ENCODE measurements at places on chromosomes 13 and 19.
A peak's percentile ranks its signal among the peaks of the same experiment; 100 is the strongest.

DNA sequence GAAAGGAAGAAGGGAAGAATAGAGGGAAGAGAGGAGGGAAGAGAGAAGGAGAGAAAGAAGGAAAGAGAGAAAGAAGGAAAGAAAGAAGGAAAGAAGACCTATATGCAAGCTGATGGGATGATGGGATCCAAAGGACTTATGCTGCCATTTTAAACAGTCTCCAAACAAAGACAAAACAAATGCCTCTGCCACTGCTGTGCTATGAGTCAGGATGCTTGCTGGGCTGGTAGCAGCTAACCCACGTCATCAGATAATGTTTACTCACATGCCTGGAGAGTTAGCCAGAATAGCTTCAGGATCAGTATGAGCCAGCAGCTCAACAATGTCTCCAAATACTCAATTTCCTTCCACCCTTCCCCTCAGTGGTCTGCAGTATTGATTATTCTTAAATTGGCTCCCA lies 12.0 kb upstream of the ZNF274 start:
- no peak for DNase-seq

DNA sequence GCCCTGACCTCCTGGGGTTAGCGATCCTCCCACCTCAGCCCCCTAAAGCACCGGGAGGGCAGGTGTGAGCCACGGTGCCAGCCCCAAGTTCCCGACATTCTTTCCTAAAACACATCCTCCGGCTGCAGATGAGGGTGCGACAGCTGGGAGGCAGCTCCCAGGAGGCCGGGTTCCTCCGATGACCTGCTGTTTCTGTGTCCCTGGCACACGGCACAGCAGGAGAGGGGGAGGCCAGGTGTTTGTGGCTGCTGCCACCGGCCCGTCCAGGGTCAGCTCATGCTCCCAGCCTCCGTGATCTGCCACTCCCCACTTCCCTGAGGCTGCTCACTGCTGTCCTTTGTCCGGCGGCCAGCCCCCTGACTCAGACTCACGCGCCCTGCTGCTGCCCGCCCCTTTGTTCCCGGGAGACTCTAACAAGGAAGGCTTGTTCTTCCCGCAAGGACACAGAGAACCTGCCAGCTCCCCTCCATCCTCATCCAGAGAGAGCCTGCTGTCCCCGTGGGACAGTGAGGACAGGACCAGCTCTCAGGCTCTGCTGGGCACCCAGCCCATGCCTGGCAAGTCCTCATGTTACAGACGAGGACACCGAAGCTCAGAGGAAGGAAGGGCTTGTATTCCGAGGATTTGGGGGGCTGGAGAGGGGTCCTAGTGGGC lies 10.6 kb upstream of the MADCAM1 start:
- no peak for DNase-seq

GRCh38 chr13:24203273-24203672 lies 42.8 kb downstream of the SPATA13 start:
- DNase-seq, result no peak

GRCh38 chr19:5081443-5082161 lies 112.7 kb downstream of the KDM4B start:
- no peak for DNase-seq

GRCh38 chr13:106371024-106371423 lies 164.4 kb downstream of the EFNB2 start:
- DNase-seq, result no peak

DNA sequence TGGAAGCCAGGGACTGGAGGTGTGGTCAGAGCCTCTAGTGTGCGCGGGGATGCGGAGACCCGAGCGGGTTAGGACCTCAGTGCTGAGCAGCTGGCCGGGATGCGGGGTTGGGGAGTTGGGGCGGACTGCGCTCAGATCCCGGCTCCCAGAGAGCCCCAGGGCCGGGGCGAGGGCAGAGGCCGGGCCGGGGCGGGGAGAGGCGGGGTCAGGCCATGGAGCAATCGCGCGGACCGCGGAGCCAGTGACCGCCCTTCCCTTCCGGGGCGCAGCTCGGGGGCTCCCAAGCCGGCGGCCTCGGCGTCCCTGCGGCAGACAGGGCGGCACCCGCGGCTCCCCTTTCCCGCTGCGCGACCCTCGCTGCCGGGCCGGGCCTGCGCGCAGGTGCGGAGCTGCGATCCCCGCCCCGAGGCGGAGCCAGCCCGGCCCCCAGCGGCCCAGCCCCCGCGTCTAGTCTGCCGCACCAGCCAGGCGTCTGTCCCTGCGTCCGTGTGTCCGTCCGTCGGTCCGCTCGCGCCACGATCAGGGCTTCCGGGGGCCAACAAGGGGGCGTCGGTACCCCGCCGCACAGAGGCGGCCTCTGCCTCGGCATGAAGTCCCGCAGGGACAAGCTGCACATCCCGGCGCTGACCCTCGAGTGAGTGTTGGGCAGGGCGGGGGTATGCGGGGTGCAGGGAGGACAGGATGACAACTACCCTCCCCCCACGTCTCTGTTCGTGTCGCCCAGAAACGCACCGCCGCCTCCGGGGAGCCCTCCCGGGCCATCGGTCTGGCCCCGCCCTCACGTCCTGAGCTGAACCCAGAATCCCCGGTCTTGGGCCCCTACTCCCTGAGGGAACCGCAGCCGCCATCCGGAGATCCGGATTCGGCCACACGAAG lies 12.4 kb downstream of the MAST3 start:
- DNase-seq, result no peak

- no peak for DNase-seq
These were observed 222.4 kb upstream of the PCDH17 start for GRCh38 chr13:57409121-57409520.

GRCh38 chr13:27083183-27083582 lies 88.4 kb downstream of the USP12 start:
- DNase-seq, result no peak

- no peak for DNase-seq
These were observed 1703.6 kb downstream of the EFNB2 start for GRCh38 chr13:104831831-104832230.

DNA sequence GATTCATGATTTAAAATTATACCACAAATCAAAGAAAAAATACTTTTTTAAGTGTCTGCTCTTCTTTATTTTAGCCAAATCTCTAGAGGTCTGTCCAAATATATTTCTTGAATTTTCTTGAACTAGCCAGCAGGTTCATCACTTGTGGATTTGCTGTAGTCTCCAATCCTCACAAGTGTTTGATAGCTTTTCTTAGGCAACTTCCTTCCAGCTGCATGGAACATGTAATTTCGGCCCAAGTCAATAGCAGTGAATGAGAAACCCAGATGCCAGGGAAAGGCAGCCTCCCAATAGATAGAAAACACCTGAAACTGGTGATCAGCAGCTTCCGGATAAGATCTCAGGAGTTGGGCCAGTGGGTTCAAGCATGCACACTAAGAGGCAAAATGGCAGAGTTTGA lies 15.6 kb upstream of the RNASEH2B start:
- no peak for DNase-seq

- DNase-seq, result no peak
These were observed 161.5 kb downstream of the COG6 start for GRCh38 chr13:39816936-39817335.

DNA sequence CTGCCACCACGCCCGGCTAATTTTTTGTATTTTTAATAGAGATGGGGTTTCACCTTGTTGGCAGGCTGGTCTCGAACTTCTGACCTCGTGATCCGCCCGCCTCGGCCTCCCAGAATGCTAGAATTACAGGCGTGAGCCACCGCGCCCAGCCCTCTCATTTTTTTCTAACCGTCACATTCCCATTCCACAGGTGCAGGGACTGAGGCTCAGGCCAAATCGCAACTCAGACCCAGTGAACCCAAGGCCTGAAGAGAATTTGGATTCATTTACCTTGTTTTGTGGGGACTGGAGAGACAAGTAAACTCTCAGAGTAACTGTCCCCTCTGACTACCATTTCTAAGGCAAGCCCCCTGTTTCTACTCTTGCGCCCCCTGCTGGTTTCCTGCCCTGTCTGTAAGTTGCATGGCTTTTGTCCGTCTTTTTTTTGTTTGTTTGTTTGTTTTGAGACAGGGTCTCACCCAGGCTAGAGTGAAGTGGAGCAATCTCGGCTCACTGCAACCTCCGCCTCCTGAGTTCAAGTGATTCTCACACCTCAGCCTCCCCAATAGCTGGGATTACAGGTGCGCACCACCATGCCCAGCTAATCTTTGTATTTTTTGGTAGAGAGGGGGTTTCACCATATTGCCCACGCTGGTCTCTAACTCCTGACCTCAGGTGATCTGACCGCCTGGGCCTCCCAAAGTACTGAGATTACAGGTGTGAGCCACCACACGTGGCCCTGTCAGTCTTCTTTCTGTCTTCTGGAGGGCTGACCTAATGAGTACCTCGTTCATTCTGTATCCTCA lies 2.3 kb upstream of the STRN4 start:
- peak; percentile 49 for DNase-seq

DNA sequence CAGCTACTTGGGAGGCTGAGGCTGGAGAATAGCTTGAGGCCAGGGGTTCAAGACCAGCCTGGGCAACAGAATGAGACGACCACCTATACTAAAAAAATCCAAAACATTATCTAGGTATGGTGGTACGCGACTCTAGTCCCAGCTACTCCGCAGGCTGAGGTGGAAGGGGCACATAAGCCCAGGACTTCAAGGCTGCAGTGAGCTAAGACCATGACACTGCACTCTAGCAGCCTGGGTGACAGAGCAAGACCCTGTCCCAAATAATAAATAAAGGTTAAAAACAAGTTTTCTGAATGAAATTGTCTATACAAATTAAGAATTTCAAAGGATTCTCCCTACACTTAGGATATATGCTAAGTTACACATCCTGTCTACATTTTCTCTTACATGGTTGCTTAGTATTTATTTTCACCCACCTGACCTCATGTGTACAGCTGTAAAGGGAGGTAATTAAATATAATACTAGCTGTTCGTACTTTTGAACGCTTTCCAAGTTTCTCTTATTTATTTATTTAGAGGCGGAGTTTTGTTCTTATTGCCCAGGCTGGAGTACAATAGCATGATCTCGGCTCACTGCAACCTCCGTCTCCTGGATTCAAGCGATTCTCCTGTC lies 1.6 kb downstream of the SLC25A30 start:
- no peak for DNase-seq

- no peak for DNase-seq
These were observed 1.5 kb upstream of the KLK11 start for GRCh38 chr19:51027873-51028272.

All from stimulated activated CD8-positive, alpha-beta memory T cell treated with anti-CD3 and anti-CD28 coated beads, Interleukin-15, amount 100 ng/mL, for 4 hours (primary cell).